ENCODE measurements at places on chromosomes 3 and 15. TPM values are rescaled to one million over a fixed set of nuclear protein-coding genes. Genes with fewer than 3 reads are reported as not detected.

DNA sequence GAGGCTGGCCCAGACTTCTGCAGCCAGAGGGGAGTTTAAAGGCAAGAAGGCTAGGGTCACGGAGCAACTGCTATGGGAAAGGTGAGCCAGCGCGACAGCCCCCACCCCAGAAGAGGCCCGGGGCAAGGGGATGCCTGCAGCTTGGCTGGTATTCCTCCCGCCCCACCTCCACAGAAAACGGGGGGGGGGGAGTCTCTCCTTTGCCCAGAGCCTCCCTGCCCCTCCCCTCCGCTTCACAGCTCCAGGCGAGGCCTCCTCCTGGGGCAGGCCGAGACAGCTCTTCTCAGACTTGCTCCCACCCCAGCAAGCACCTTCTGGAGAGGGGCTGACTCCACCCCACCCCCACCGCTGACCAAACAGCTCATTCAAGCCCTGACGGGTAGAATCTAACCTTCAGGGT lies 13.4 kb downstream of the ANP32A start:
- no peak for DNase-seq

GRCh38 chr3:71072287-71072686 lies 511.2 kb downstream of the FOXP1 start:
- DNase-seq = peak; percentile 22

The ZNF774 gene
- total RNA-seq = 0.51 TPM

The C3orf52 gene
- 1.3 TPM for total RNA-seq

GRCh38 chr3:17931131-17931530 lies 188.7 kb upstream of the TBC1D5 start:
- no peak for DNase-seq

DNA sequence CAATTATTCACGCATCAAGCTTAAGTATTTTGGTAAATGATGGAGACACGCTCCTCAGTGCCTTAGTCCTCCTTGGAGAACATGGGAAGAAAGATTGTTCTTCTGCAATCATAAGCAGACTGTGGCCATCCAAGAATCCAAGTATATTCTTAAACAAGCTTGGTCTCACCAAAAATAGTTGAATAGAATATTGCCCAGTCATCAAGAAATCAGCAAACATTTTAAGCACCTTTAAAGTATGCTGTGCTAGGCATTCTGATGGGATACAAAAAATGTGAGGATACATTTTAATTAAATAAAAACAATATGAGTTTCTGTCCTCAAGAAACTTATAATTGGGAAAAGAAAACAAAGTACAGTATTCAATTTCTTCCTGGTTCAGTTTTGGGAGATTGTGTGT lies 445.5 kb downstream of the CNTN4 start:
- DNase-seq = no peak

DNA sequence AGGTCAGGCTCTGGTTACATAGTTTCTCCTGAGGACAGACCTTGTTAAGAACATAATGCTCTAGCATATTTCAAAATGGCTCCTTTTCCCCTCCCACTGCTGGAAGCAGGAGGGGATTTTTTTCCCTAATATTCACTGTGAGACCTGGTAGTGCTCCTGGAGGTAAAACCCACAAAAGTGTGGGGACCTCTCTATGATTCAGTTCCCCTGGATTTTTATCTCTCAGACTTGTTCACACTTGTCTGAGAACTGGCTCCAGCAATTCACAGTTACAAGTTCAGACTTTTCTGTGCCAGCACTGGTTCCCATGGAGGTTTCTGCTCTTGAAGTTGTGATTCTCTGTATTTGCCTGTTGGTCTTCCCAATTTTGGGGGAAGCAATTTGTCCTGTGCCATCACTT lies 36.3 kb upstream of the PCOLCE2 start:
- DNase-seq = no peak

- no peak for DNase-seq
Observed at GRCh38 chr3:141273700-141274410, 42.2 kb downstream of the PXYLP1 start.

DNA sequence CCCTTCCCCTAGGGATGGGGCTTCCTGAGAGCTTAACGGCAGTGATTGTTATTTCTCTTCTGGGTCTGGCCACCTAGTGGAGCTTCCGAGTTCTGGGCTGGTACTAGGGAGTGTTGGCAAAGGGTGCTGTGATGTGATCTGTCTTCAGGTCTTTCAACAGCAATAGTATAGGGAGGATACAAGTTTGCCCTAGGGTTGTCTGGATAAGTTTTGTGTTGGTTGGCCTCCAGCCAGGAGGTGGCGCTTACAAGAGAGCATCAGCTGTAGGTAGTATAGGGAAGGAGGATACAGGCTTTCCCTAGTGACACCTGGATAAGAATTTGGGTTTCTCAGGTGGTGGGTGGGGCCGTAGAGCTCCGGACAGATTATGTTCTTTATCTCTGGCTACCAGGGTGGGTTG lies 19.2 kb upstream of the CPOX start:
- DNase-seq = no peak

- DNase-seq = no peak
Observed at GRCh38 chr15:63601704-63602185, 4.6 kb downstream of the FBXL22 start.

DNA sequence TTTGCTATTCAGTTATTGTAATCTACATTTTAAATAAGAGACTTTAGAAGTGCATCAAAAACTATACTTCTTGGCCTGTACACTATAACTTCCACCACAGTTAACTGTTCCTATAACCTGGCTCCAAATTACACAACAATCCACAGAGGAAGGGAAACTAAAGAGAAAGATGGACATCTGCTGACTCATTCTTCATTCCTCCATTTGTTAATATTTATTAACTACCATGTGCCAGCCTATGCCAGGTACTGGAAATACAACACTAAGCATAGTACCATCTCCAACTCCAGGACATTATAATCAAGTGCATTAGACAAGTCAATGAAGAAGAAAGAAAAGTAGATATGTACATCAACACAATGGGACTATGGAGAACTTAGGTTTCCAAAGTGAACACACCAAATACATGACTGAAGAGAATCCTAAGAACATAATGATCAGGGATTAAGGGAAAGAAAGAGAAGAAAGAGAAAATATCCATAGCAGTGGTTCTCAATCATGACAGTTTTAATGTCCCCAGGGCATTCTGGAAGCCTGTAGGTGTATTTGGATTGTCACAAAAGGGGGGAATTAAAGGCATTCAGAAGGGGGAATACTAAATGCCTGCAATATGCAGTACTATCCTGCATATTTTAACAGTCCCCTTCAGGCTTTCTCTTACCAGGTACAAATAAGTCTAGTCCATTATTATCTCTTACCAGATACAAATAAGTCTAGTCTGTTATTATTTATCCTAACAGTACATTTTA lies 8.9 kb downstream of the ICE2 start:
- peak; percentile 35 for DNase-seq

DNA sequence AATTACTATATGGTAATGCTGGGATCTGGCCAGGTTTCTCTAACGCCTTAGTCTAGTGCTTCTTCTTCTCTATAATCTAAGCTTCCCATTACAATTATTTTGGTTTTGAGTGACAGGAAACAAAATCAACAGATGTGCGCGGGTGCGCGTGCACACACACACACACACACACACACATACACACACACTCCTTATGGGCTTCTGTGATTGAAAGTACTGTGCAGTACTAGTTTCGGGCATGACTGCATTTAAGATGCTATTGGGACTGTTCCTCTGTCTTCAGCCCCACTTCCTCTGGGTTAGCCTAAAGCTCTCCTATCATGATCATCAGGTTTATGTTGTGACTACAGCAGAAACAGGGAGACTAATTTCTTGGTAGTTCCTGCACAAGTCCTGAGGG lies 32.2 kb downstream of the EPHB1 start:
- no peak for DNase-seq

- DNase-seq = peak; percentile 49
Observed at GRCh38 chr3:142916605-142917004, 27.7 kb upstream of the PCOLCE2 start.

DNA sequence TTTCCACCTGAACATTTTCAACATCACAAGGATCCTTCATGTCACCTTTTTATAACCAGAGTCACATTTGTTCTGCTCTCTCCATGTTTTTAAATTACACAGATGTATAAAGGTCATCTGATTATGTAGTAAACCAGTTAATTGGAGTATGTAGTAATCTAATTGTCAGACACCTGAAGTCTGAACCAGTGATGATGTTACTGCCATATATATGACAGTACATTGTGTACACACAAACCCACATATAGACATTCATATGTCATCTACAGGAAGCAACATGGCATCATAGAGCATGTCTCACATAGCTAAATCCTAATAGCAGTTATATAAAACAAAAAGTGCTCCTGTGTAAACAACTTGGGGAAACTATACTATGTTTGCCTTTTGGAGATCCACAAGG lies 95.9 kb upstream of the PRR23C start:
- no peak for DNase-seq

DNA sequence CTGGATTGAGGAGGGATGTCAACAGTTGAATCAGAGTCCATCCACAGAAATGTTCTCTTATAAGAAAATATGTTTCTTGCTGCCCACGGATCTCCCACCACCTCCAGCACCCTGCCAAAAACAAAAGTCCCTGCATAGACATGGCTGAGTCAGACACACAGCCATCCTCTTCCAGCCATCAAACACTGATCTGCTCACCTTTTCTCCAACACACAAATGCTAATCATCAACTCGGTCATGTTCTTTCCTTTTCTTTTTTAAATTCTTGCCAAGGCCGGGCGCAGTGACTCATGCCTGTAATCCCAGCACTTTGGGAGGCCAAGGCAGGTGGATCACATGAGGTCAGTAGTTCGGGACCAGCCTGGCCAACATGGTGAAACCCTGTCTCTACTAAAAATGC lies 110.7 kb upstream of the IL12A start:
- DNase-seq = peak; percentile 23

DNA sequence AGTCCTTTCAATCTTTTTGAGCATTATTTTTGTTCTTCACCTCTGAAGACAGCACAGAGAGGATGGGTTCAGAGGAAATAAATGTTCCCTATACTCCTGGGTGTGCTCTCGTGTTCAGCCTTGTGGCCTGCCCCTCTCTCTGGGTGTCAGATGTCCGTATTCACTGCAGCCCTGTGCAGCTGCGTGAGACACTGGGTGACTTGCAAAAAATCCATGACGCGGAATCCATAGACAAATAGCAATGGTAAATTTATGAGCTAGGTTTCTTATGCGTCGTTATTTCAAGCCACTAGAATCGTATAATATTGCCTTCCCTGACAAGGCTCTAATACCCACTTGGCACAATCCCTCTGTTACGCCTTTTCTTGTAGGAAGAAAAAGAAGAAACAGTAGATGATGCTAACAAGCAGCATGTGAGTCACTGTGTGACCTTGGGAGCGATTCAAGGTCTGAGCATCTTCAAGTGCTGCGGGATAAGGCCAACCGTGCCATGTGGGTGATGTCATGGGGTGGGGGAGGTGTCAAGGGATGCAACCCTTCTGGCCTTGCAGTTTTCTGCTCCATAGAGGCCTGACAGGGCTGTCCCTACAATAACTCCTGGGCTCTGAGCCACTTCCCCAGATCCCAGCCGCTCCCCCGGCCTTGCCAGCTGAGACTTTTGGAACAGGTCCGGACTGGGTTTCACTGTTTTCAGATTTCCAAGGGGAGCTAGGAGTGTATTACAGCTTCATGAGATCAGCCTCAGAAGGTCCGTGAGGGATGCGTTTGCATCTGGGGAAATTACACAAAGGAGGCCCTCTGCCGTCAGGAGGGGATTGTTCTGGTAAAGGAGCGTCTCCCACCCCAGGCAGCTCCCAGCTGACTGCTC lies 47.6 kb upstream of the POMGNT2 start:
- peak; percentile 86 for DNase-seq

DNA sequence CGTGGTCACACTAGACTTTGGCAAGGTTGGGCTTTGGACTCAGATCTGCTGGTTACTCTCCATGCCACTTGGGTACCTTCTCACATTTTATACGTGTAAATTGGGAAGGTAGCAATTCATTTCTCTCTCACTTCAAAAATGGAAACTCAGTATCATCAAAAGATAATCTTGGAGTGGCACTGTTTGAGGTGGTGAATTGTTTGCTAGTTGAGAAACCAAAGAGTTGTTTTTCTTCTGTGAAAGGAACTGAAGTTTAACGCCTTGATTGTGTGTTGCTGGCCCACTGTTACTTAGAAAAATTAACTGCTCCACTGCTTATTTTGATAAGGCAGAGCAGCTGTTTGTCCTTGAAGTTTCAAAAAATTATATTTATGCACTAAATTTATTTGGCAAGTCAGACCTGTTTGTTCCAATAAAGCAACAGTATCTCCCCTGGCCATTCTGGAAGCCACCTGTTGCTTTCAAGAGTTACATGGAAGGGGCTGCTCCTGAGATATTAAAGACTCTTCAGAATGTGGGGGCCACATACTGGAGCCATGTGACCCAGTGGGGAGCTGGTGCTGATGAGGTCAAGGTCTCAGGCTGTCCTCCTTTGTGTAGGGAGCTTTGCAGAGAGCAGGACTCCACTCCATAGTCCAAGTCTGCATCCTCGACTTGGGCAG lies 16.2 kb downstream of the PLCL2 start:
- DNase-seq = no peak

- no peak for DNase-seq
Observed at GRCh38 chr15:66171841-66172240, 81.7 kb downstream of the MEGF11 start.

DNA sequence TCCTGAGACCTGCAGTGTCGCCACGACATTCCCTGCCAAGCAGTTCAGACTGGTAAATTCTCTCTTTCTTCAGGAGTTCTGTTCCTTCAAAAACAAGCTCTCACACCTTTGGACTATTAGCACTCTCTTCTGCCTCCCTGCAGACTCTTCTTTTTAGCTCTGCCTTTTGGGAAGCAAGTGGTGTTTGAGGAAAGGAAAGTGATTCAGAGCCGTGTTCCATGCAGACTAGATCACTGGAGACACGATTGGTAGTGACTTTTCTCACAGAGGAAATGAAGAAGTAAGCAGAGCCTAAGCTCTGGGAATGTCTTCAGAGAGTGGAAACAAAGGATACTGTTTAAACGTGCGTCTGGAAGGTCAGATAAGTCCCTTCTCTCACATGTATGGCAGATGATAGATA lies 270.6 kb upstream of the TPRG1 start:
- DNase-seq = peak; percentile 79

The GPR62 gene
- total RNA-seq = not detected

DNA sequence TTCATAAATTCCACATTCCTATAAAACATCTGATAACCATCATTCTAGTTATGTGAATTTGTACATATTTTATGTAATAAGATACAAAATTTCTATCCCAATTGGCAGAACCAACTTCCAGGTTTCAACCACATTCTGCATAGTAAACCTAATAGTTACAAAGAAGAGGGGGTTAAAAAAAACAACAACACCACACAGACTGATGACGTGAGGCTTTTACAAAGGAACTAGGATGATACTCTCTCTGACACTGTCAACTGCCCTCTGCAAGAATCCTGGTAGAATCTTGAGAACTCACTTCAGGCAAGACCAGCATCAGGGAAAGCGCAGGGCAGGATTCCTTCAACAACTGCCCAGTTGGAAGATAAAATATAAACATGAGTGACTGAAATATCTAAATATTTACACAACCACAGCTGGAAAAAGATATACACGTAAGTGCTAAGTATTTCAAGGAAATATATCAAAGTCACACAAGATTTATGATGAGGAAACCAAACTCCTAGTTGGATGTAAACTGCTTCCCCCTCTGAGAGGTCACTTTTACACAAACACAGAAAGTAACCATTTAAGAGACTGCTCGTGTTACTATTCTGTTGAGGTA lies 816.4 kb downstream of the ROBO1 start:
- DNase-seq = no peak

The IL5RA gene
- total RNA-seq = not detected
